ENCODE measurements at places on chromosomes 7 and 10.

- DNase-seq: no peak
Observed at GRCh38 chr10:31739711-31740110, 188.9 kb downstream of the ARHGAP12 start.

DNA sequence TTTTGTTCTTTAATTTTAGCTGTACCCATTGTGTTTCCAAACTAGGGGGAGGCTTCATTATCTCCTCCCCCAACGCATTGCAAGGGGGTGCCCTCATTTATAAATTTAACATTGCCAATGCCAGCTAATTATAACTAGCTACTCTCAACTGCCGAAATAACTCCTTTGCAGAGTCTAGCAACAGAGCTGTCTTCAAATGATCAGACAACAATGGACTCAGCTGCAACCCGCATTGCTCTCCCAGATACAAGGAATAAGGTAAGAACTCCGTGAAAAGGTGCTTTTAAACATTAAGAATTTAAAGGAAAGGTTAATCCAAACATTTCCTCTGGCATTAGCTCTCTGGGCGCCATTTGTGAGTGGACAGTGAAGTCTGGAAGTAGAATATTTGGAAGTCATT is 116.2 kb downstream of the GFRA1 start:
- DNase-seq: no peak

DNA sequence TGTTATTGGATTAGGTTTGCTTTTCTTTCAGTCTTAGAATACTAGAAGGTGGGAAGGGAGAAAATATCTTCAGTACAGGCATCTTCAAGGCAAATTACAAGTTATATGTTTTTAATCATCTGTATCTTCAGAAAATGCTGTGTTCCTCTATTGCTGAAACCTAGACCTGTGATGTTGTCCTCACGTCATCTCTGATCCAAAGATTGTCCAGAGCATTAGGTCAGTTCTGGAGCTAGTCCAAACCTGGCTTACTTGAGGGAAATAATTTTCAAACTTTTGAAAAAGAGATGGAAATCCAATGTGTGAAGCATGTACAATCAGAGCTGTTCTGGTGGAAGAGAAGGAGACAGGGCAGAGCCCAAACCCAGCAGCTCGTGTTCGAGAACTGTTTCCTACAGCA is 217.3 kb downstream of the ZEB1 start:
- DNase-seq: no peak

DNA sequence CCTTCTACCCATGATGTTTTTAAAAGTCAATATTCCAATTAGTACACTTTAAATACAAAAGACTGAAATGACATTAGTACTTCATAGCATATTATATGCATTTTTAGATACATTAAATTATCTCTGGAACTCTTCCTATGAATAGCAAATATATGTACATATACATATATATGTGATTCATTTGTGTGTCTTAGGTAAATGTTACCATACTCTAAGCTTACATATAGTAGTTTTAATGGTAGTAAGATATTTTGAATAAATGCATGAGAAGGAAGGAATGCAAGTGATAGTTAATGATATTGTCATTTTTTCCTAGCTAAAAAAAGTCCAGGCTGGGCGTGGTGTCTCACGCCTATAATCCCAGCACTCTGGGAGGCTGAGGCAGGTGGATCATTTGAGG is 46.0 kb upstream of the CSTF2T start:
- no peak for DNase-seq

DNA sequence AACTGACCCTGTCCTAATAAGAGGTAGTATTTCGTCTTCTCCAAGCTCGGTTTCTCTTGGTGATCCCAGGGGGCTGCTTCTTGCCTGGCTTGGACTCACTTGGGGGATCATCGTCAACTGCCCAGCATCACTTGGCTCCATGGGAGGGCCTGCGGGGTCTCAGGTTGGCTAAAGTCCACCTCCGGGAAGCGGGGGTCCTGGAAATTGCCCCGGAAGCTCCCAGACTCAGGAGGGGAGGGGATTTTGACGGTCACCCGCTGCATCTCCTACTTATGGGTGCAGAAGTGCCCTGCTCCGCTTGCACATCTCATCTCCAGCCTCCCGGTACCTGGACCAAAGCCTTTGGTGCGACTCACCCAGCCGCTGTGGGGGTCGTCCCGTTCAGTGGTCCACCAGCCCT is 18.7 kb downstream of the KCNK18 start:
- DNase-seq: no peak

DNA sequence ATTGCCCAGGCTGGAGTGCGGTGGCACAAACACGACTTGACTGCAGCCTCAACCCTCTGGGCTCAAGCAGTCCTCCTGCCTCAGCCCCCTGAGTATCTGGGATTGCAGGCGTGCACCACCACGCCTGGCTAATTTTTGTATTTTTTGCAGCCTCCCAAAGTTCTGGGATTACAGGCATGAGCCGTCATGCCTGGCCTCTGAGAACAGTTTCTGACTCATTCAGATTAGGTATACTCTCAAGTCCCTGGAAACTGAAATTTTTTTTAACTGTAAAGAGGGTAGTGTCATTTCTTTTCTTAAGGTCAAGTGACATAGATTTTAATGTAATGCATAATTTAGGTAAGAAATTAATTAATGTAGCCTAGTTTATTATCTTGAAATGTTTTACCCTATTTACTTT is 104.7 kb downstream of the SEPTIN7 start:
- DNase-seq: no peak

- no peak for DNase-seq
Observed at GRCh38 chr10:132386419-132386831, 10.6 kb upstream of the PWWP2B start.

DNA sequence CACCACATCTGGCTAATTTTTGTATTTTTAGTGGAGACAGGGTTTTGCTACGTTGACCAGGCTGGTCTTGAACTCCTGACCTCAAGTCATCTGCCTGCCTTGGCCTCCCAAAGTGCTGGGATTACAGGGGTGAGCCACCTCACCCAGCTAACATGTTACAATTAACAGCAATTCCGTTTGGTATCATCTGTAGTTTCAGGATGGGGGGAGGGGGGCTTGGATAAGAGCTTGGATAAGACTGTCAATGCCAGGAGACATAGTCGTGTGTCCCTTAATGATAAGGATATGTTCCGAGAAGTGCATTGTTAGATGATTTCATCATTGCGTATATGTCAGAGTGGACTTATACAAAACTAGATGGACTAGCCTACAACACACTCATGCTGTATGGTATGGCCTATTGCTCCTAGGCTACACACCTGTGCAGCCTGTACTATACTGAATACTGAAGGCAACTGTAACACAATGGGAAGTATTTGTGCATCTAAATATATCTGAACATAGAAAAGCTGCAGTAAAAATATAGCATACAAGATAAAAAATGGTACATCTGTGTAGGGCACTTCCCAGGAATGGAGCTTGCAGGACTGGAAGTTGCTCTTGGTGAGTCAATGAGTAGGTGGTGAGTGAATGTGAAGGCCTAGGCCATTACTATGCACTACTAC is 103.9 kb upstream of the TNS3 start:
- DNase-seq: no peak

DNA sequence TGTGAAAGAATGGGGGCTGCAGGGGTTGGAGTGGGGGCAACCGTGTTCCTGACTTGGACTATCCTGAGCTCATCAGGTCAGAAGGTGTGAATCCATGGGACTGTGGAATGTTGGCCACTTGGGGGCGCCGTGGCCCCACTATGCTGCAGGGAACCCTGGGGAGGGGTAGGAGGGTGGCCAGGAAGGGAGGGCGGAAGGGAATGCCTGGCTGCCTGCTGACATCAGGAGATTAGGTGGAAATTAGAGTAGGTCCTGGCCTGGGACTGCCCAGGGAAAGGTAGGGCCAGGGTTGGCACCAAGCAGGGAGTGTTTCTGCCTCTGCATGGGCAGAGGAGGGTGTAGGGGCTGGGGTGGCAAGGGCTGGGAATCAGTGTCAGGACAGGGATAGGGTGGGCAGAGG is 65.8 kb upstream of the PRSS58 start:
- DNase-seq: peak; percentile 24

GRCh38 chr10:23196915-23197314 is 4.8 kb downstream of the PTF1A start:
- no peak for DNase-seq

- DNase-seq: no peak
Observed at GRCh38 chr10:7534480-7534852, 123.6 kb upstream of the SFMBT2 start.

GRCh38 chr7:50371551-50372021 is 67.1 kb downstream of the IKZF1 start:
- DNase-seq: no peak

DNA sequence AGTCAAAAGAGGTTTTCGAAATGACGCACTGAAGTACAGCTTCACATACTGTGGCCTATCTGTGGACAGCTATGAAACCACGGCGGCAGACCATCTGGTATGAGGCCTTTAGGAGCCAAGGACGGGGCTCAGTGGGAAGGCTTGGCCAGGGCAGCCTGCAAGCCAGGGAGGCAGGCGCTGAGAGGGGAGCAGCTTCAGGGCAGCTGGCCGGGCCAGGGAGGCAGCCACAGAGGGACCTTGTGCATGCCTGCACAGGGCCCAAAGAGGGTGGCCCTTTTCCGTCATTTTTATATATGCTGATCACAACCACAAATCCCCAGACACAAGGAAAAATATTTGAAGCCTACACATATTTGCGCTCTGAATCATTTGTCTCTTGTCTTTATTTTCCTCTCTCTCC is 13.5 kb downstream of the CALD1 start:
- no peak for DNase-seq

DNA sequence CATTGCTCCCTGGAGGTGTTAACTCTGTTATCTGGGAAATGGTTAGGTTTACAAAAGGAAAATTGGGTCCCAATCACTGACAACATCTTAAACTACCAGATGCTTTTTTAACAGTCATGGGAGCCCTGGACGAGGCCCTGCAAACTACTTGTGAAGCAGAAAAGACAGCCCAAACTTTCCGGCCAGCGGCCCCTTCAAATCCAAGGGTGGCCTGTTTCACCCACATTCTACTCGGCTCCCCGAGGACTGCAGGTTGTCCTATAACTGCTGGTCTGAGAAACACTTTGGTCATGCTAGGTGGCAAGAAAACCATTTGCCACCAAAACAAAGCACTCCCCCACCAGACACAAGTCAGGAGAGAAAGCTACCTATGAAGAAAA is 2.6 kb downstream of the TUBGCP2 start:
- DNase-seq: no peak

GRCh38 chr7:72430531-72430930 is 18.4 kb upstream of the CALN1 start:
- no peak for DNase-seq

DNA sequence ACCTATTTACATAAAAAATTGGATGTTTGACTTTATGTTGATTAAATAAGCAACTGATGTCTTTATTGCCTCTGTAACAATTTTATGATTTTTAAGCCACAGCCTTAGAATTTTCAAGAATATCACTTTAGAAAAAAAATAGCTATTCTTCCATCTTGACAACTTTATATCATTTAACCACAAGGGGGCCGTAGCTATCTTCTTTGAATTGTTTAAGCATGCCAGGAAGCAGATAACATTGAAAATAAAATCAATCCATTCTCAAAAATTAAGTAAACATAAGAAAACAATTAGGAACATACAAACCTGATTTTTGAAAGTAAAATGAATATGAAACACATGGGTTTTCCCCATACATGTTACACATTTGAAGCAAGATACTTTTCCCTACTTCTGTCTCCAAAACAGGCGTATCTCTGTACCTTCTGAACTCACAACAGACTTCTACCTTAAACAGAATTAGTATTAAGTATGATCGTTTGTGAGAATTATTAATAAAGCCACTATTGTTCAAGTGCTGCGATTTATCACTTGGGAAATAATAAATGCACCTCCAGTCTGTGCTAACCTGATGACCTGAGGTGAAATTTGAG is 209.0 kb downstream of the CACNA2D1 start:
- no peak for DNase-seq

- no peak for DNase-seq
Observed at GRCh38 chr7:13111230-13111629, 423.8 kb downstream of the ARL4A start.

GRCh38 chr7:4132221-4132620 is 549.9 kb upstream of the FOXK1 start:
- DNase-seq: no peak

- DNase-seq: no peak
Observed at GRCh38 chr10:76993213-76993612, 644.4 kb downstream of the KCNMA1 start.

- no peak for DNase-seq
Observed at GRCh38 chr10:125375210-125375609, 214.8 kb upstream of the CTBP2 start.

DNA sequence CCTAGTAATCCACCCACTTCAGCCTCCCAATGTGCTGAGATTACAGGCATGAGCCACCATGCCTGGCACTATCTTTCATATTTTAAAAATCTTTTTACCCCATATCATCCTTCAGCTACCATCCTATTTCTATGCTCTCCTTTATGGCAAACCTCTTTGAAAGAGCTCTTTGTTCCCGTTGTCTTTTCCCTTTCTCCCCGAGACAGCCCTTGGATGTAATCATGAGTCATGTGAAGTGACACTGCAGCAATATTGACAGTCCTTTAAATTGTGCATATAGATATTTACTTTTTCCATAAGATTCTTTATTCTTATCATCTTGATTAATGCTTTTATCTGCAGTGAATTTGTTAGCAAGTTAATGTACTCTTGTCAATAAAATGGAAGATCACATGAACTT is 286.6 kb downstream of the ANKRD7 start:
- DNase-seq: no peak

DNA sequence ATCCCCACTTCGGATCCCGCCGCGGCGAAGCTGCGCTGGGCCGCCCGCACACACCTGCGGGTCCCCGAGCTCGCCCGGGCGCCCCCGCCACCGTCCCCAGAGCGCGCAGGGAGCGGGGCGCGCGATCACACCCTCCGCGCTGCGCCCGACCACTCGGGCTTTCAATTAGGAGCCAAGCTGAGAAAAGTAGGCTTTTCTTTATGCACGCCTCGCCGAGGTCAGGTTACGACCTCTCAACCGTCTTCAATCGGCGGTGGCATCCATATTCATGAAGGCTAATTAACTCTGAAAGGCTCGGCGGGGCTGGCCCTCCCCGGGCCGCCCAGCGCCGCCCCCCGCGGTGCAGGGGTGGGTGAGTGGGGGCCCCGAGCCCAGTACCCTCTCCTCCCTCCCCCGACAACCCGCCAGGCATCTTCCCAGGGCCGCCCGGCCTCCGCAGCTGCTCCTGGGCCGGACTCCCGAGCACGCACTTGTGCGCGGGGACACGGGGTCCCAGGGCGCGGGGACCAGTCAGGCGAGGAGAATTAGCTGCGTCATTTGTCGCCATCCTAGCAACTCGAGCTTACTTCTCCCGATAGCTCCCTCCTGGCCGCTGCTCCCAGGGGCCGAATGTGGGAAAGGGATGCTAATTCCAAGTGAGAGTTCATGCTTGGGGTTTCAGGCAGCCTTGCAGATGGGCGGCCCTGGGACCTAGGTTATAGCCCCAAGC is 155.5 kb upstream of the LYZL2 start:
- no peak for DNase-seq
